ENCODE measurements at places on chromosomes 12 and 14.

DNA sequence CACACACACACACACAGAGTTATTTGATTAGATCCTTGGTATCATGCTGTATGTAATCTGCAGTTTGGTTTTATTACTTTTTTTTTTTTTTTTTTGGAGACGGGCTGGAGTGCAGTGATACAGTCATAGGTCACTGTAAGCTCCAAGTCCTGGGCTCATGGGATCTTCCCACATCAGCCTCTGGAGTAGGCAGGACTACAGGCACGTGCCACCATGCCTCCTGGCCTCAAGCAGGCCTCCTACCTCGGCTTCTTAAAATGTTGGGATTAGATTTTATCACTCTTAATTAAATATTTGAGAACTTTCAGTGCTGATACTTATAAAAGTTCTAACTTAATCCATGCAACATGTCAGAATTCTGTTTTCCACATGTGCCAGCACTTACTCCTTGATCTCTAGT is 31.3 kb upstream of the PSEN1 start:
- DNase-seq, result no peak

- no peak for DNase-seq
Measured at GRCh38 chr12:113934946-113935345, 31.2 kb downstream of the RBM19 start.

DNA sequence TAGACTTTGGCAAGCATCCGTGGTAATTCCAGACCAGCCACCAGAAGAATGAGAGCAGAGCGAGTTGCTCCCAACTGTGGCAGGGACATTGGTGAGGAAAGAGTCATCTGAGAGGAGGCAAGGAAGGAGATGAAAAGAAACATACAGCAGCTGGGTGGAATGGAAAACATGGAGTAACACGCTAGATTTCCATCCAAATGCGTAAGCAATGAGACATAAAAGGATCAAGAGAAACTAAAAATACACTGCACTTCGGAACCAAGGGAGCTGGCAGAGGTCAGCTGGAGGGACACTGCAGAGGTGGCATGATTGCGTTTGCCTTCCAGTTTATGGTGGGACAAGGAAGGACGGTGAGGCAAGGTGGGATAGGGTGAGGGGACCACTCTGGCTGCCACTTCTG is 82.9 kb downstream of the DDX51 start:
- no peak for DNase-seq

DNA sequence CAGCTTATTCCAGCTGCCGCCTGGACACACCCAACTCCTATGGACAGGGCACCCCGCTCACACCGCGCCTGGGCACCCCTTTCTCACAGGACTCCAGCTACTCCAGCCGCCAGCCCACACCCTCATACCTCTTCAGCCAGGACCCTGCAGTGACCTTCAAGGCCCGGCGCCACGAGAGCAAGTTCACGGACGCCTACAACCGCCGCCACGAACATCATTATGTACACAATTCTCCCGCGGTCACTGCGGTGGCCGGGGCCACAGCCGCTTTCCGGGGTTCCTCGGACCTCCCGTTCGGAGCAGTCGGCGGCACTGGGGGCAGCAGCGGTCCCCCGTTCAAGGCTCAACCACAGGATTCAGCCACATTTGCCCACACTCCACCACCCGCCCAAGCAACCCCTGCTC is 5.9 kb downstream of the SETD1B start:
- DNase-seq, result no peak

- no peak for DNase-seq
Measured at GRCh38 chr12:52126605-52127578, 47.4 kb downstream of the SMIM41 start.
